ENCODE measurements at places on chromosomes 2 and 18. TPM values are rescaled to one million over a fixed set of nuclear protein-coding genes. Genes with fewer than 3 reads are reported as not detected.

The TUBB8B gene
- not detected for total RNA-seq

The SLC11A1 gene
- total RNA-seq, result 1.2 TPM

DNA sequence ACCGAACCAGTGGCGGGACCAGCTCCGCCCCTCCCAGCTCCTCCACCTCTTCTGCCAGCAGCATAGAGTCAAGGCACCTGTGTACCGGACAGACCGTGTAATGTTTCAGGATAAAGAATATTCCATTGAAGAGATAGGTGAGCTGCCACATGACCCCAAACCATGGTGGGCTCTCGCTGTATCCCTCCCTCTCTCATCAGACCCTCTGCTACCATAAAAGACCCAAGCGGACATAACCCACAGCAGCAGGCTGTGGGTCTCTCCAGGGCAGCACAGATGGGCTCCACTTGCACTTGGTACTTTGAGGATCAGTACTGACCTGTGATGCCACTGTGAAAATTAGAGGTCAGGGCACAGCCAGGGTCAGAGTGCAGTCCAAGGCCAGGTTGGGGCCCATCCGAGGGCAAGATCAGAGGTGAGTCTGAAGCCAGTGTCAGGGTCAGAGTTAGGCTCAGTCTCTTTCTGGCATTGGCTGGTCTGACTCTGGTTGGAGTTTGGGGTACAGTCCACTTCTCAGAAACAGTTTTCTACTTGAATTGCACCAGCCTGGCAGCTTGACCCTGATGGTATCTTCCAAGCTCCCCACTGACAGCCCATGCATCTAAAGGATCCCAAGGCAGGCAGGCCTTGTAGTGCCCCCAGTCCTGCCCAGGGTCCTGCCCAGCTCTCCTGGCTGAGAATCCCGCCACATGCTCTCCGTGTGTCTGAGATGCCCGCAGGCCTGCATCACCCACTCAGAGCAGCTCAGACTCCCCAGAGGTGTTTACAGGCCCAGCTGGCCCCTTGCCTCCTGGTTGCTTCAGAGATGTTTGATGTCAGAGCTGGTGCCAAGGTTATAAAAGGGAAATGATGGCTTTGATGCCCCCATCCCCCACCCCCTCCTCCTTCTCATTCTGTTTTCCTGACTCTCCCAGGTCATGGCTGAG lies 212.1 kb downstream of the DYSF start:
- H3K27ac ChIP-seq, result no peak overlapping the region
- peaks cover 16% of the 10 kb centered on the region for H3K27me3 ChIP-seq
- DNase-seq, result no peak
- no peaks in the 10 kb centered on the region for H3K36me3 ChIP-seq

- no peaks in the 10 kb centered on the region for H3K4me1 ChIP-seq
- H3K27me3 ChIP-seq, result no peaks in the 10 kb centered on the region
- no peak overlapping the region for H3K4me3 ChIP-seq
- H3K36me3 ChIP-seq, result no peaks in the 10 kb centered on the region
- no peak overlapping the region for H3K27ac ChIP-seq
Observed at GRCh38 chr18:34322365-34323289, 97.9 kb upstream of the NOL4 start.

Data from T-cell (primary cell).